ENCODE measurements at places on chromosomes 3 and 15. TPM values are rescaled to one million over a fixed set of nuclear protein-coding genes. Genes with fewer than 3 reads are reported as not detected.

DNA sequence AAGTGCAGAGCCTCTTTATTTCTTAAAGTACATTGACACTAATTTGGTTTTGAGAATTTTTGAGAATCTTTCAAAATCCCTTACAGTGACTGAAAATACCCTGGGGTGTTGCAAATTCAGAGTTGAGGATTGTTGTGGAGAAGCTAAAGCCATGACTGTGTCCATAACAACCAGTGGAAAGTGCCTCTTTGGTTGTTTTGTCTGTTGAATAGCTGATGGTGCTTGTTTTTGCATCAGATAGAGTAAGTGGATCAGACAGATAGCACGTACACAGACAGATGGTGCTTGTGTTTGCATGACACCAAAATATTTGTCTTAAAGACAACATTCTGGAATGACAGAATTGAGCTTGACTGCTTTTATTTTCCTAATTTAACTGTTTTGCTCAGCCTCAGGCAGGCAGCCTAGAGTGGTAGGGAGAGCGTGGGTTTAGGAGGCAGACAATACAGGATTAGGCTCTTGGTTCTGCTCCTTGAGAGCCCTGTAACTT, 265.0 kb downstream of the IL20RB start:
- no peak for DNase-seq

GRCh38 chr3:56415652-56416051, 52.6 kb downstream of the ERC2 start:
- no peak for DNase-seq

DNA sequence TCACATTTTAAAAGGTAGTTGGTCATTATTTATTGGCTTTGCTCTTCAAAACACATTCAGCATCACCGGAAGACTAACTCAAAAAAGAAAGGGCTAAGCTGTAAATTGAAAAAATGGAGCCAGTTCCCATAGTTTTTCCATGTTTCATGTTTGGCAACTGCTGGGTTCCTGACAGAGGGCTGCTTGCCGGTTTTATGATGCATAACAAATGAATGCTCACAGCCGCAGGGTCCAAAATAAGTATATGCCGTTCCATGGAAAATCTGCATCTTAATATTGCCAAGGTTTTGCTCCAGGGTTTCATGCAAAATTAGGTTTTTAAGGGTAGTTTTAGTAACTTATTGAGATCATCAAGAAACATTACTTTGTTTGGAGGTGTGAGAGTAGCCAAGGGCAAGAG, 15.8 kb downstream of the SLC12A1 start:
- DNase-seq: no peak

DNA sequence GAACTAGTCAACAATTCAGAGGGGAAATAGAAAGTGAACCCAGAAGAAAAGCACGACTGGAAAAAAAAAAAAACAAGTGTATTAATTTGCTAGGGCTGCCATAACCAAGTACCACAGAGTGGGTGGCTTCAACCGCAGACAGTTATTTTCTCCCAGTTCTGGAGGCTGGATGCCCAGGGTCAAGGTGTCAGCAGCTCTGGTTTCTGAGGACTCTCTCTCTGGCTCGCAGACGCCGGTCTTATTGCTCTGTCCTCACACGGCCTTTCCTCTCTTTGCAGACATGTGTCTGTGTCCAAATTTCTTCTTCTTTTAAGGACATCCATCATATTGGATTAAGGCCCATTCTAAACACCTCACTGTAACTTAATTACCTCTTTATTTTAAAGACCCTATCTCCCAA, 291.8 kb downstream of the XXYLT1 start:
- no peak for DNase-seq

The GNAT1 gene
- not detected for total RNA-seq

The DYNLT2B gene
- total RNA-seq: 5.9 TPM

The EPHA6 gene
- total RNA-seq: not detected
